ENCODE measurements at places on chromosomes 6 and 20.

DNA sequence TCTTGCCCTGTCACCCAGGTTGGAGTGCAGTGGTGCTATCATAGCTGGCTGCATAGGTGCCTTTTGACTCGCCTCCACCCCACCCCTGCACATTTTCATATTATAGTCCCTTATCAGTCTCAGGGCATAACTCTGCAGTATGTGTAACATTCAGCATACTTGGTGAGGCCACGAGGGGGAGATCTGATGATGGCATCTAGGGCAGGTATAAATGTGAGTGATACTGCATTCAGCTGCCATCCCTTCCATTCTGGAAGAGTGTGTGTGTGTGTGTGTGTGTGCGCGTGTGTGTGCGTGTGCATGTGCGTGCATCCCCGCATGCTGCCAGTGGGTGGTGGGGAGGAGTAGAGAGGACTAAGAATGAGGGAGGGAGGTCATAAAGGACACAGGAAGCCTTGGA, 81.4 kb downstream of the JARID2 start:
- no peak for DNase-seq

- DNase-seq, result peak; percentile 29
Observed at GRCh38 chr20:47682028-47682783, 103.1 kb downstream of the SULF2 start.

GRCh38 chr6:27066802-27067201, 180.7 kb upstream of the PRSS16 start:
- DNase-seq, result no peak

DNA sequence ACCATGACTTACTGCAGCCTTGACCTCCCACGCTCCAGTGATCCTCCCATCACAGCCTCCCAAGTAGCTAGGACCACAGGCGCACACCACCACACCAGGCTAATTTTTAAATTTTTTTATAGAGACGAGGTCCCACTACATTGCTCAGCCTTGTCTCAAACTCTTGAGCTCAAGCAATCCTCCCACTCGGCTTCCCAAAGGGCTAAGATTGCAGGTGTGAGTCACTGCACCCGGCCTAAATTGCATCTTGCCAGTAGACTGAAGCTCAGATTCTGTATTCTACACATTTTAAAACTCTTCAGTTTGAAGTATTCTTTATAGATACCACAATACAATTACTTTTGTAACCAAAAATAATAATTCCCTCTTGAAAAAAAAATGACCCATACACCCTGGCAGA, 11.4 kb downstream of the NUDT3 start:
- DNase-seq, result peak; percentile 45

DNA sequence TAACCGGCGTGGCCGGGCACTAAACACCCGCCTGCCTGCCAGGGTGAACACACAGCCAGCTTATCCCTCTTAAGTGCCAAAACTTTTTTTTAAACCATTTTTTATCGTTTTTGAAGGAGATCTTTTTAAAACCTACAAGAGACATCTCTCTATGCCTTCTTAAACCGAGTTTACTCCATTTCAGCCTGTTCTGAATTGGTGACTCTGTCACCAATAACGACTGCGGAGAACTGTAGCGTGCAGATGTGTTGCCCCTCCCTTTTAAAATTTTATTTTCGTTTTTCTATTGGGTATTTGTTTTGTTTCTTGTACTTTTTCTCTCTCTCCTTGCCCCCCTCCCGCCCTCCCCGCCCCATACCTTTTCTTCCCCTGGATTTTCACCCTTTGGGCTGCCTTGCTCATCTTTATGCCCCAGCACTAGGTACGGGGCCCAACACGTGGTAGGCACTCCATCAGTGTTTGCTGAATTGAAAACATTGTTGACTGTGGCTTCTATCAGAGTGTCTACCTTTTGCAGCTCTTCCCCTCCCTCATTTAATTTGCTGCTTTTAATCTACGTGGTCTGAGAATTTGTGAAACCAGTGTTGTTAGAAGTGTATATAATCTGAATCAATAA, 1.5 kb downstream of the ZCCHC3 start:
- no peak for DNase-seq

DNA sequence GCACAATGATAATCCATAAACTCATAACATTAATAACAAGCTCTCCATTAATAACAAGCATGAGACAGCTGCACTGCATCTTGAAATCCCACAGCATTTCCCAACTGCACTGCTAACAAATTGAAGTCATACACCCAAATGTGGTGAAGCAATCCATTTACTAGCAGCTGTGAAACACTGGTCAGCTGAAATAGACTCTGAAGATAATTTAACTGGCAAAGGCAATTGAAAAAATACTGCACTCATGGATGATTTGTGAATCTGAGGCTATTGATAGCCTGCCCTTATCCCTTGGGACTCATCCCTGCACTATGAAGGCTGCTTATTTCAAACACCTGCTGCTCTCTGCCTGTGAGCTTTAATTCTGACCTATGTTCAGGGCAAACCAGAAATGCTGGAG, 49.1 kb upstream of the PLCB1 start:
- no peak for DNase-seq

- DNase-seq, result no peak
Observed at GRCh38 chr6:71410164-71410566, 121.6 kb downstream of the OGFRL1 start.

GRCh38 chr6:42182101-42182500, 8.9 kb downstream of the GUCA1A start:
- no peak for DNase-seq

GRCh38 chr6:17233531-17233930, 47.6 kb upstream of the RBM24 start:
- no peak for DNase-seq

DNA sequence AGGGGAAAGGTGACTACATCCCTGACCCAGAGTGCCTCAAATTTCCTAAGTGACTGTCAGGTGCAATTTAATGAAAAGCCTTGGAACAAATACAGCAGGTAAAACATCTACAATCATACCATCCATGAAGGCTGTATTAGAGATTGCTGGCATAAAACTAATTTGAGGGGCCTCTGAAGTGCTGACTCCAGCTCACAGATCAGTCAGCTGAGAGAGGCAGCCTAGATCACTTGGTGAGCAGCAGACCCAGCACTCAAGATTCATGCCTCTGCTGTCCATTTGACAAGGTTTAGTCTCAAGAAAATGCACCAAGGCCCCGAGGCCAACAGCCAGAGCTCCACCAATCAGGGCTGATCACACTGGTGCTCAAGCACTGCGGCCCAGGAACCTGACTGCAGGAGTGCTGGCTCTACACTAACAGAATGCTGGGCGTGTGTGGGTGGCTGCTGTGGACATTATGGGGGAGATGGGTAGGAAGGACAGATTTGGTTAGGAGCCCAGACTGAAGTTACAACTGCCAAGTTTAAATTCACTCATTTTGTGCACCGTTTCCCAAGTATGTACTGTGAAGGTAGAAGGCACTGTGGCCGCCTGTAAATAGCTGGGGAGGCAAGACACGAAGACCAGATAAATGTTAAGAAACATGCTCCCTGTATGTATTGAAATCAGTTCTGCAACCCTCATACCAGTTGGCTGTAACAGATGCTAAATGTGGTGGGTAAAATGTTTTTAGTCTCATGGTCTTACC, 28.2 kb downstream of the SNX5 start:
- DNase-seq, result no peak

DNA sequence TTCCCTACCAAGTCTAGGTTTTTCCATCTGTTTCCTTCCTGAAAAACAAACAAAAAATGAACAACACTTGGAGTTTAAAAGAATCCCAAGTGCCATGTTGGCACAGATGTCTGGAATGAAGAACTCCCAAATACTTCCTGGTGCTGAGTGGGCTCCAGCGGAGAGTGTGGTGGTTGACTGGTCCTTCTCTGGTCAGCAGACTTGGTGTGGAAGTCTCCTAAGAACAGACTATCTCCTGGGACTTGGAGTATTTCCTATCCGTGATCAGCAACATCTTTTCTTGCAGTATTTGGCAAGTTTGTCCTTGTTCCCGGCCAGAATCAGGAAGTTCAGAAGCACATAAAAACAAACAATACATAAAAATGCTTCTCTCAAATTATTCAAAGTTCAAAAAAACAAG, 154.1 kb downstream of the MTFR2 start:
- no peak for DNase-seq

- DNase-seq, result peak; percentile 74
Observed at GRCh38 chr6:162264581-162264980, 463.0 kb downstream of the PRKN start.

DNA sequence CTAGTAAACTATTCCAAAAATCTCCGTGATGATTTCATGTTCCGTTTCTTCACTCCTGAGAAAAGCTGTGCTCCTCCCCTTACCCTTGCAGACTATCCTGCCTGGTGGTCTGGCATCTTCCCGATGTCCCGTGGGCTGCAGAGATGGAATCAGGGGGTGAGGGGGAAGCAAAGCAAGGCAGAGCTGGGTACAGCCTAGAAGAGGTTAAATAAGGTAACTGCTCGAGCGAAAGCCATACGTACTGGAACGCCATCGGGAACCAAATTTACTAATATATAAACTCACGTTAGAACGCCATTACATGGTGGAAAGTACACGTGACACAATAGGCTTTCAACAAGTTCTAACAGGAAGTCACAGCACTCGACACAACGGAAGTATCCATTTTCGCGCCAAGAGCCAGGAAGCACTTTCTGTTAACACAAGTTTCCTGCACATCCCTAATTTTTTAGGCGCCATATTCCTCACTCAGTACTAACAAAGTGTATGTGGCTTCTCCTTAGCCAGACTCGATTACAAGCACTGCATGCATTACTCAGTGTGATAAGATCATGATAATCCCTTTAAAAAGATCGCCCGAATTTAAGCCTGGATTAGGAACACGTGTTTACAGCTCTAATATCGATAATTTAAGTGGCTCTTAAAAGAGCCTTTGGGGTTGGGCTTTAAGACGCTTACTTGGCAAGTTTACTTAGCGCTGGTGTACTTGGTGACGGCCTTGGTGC, 101.6 kb upstream of the PRSS16 start:
- DNase-seq, result peak; percentile 78

GRCh38 chr6:26241033-26241895, 123.7 kb upstream of the BTN3A2 start:
- DNase-seq, result no peak

DNA sequence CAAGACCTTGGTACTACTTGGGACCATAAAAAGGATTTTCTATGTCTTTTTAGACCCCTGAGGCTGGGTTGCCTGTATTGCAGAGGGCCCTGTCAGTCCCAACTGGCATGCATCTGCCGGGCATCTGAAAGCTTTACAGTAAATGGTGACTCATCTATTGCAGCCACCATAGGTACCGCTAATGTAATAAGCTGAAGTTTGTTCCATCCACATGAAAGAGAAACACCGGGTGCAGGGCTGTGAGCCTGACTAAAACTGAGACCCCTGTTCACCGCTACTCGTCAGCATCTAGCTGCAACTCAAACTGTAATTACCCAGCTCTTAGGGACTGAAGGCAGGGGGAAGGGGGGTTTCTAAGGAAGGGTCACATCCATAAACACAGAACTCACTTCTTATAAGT, 49.5 kb downstream of the TRERF1 start:
- no peak for DNase-seq

- no peak for DNase-seq
Observed at GRCh38 chr6:78605909-78606446, 261.4 kb upstream of the IRAK1BP1 start.

- DNase-seq, result no peak
Observed at GRCh38 chr6:166952567-166953486, 3.5 kb downstream of the RNASET2 start.

GRCh38 chr6:112764377-112764776, 417.2 kb downstream of the RFPL4B start:
- no peak for DNase-seq

DNA sequence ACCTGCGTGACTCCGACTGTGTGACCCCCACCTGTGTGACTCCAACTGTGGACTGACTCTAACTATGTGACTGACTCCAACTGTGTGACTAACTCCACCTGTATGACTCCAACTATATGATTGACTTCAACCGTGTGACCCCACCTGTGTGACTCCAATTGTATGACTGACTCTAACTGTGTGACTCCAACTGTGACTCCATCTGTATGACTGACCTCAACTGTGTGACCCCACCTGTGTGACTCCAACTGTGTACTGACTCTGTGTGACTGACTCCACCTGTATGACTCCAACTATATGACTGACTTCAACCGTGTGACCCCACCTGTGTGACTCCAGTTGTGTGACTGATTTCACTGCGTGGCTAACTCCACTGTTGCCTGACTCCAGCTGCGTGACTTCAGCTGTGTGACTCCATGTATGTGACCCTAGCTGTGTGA, 38.6 kb downstream of the SYNJ2 start:
- no peak for DNase-seq

DNA sequence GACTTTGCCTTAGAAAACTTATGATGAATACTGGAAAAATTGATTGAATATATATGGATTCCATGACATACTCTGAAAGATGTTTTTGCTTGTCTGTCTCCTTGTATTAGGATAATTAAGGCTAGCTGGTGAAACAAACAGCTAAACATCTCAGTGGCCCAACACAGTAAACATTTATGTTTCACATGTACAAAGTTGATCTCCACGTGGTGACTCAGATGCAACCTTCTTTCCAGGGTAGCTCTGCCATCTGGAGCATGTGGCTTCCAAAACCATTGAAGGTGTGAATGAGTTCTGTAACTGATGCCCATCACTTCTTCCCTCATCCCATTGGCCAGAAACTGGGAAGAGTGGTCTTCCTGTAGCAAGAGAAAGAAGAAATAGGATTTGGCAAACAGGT, 196.3 kb downstream of the TSHZ2 start:
- no peak for DNase-seq

- no peak for DNase-seq
Observed at GRCh38 chr6:68633281-68633971, 1.7 kb upstream of the ADGRB3 start.

Data from putamen (tissue), 1 donor.